ENCODE measurements at places on chromosomes 5 and 9.
A peak's percentile ranks its signal among the peaks of the same experiment; 100 is the strongest.

DNA sequence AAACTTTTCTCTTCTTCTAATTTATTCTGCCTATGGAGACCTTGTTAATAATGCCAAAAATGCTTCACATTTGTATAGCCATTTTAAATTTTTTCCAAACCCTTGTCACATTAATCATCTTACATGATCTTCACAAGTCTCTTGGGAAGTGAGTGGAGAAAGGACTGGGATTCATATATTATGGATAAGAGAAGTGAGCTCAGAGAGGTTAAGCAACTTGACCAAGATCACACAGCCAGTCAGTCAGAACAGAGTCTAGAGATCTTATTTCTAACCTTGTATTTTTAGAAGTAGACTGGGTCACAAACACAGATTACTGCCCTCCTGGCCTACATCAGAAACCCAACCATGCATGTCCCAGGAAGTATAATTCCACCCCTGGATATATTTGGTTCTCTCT lies 218.0 kb upstream of the ADRA1B start:
- no peak for DNase-seq

DNA sequence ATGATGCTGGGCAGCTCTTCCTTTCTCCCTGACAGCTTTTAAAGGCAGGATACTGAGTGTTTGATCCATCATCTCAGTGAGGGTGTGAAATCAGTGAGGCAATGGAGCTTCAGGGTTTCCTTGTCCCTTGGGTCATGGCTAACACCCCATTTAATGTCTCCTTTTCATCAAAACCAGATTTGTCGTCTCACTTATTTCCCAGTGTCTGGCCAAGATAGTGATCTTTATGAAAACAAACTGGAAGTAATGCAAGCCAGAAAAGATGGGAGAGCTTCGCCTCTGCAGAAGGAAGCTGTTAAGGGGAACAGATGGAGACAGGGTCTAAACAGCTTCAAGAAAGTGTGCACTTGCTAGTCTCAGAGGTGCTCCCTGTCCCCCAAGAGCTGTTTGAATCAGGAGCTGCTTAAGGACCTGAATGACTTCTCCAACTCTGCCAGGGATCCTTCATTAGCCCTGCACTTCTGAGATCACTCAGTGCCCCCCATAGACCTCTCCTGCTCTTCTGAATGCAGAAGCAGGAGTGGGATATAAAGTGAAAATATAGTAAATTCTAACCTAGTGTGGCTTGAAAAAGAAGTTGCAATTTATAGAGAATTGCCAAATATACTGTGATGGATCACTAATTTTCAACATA lies 96.1 kb downstream of the F2RL2 start:
- no peak for DNase-seq

DNA sequence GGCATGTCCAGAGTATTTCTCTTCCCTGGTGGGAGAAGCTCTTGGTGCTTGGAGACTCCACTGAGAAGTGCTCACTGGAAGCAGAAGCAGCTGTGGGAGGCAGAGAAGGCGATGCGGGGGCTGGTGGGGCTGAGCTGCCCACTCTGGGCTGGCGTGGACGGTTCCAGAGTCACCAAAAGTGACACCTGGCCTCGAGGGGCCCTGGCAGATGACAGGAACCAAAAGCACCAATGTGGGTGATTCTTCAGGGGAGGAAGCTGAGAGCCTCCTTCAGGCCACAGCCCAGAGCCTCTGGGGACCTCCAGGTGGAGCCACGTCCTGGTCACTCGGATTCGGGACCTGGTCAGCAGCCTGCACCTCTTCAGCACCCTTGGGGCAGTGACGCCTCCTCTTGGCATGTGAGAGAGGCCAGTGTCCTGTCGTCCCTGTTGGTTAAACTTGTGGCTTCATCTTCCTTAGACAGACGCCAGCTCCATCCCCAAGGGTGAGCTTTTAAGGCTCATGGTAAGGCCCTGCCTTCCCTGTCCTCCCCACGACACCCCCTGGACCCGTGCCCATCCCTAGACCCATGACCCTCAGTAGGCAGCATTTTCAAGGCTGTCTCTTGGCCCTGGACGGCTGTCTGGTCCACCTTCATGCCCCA lies 78.7 kb upstream of the IRX4 start:
- no peak for DNase-seq

DNA sequence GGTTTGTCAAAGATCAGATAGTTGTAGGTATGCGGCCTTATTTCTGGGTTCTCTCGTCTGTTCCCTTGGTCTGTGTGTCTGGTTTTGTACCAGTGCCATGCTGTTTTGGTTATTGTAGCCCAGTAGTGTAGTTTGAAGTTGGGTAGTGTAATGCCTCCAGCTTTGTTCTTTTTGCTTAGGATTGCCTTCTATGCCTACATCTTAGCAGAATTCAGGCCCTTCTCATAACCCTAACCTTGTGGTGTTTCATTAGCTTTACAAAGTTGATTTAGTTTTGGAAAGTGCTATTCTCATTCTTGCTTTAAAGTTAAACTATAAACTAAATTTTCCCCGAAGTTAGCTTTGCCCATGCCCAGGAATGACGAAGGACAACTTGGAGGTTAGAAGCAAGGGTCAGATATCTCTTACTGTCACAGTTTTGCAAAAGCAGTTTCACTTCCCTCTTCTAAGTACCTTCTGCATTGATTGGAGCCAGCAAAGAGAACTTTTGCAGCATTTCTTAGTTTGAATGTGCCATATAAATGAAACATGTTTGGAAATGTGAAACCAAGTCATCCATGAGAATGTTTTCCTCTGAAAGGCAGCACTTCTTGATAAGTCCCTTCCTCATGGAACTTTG lies 274.3 kb upstream of the DMRT1 start:
- DNase-seq, result no peak

DNA sequence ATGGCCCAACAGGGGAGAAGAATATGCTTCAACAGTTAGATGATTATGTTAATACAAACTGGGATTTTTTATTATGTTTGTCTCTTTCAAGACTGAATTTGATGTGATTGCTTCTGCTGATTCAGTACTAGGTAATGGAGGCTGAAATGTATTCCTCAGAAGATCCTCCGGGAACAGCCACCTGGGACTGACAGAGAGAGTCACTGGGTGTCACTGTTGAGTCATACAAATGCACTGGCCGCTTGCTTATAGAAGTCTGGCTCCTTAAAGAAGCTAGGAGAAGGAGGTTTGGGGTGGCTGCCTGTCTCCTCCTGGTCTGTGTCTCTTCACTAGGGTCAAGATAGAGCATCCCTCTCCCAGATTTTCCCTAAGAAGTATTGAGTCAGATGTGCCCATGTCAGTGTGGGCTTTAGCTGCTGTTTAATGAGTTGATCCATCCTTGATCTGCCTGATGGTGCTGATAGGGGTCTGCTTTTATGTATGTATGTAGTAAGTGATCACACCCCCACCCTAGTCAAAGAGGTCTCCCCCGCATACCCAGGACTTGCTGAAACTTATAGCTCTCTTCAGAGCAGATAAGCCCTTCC lies 773.4 kb downstream of the BRINP1 start:
- DNase-seq, result no peak

DNA sequence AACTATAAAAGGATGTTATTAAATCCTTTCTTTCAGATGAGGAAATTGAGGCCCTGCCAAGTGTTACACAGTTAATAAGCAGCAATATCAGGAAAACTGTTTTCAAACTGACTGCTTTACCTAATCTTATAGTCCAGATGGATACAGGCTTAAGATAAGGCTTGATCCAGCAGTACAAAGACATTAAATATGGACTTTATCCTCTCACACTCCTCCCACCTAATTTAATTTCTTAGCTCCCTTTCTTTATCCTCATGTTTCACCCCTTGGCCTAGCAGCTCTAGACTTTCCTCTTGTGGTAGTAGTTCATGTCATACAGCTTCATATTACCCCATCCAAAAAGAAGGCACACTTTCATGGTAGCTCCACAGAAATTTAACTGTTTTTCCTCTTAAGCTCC lies 164.5 kb downstream of the BAAT start:
- no peak for DNase-seq

DNA sequence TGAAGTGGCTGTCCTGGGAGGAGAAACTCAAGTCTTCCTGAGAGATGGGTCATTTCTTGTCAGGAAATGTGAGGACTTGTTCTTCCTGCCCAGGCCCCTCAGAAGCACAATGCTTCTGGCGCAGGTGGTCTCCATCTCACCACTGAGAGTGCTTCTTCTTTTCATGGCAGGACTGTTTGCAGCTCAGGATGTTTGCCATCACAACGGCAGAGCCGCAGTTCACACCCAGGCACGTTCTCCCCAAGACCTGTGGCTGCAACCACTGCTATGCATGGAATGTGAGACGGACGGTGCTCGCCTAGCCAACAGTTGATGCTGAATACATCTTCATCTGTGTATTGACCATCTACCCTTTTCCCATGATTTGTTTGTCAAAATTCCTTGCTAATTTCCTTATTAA lies 216.3 kb downstream of the GADD45G start:
- DNase-seq, result no peak

GRCh38 chr5:128763321-128763720 lies 202.0 kb upstream of the SLC27A6 start:
- no peak for DNase-seq

DNA sequence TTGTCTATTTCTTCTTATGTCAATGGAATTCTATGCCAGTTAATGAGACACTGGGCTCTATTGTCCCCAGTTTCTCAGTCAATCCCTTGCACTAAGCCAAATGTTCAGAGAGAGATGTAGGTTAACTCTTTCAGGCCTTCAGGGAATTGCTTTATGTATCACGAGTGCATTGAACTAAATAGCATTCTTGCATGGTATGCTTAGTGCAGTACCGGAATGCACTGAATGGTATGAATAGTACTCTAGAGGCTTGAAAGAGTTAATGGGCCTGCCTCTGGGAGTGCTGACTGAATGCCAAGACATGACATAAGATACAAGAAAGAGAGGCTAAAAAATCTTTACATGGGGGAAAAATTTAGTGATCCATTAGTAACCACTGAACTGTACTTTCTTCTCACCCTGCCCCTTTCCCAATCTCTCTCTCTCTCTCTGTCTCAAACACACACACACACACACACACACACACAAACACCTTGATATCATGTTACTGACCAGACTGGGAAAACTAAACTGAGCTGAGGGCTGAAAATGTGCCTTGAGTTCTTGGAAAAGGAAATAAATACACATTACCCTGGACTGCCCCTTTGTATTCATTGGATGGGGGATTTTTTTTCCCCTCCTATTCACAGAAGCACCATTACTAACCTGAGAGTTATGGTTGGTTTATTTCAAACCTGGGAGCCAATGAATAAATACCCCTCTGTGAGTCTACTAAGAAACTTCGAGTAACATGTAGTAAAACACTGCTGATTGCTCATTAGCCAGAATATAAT lies 35.4 kb upstream of the TMC1 start:
- no peak for DNase-seq

- no peak for DNase-seq
Measured at GRCh38 chr9:12681620-12682019, 11.6 kb upstream of the TYRP1 start.

- DNase-seq, result no peak
Measured at GRCh38 chr5:122972877-122973276, 63.6 kb downstream of the PPIC start.

DNA sequence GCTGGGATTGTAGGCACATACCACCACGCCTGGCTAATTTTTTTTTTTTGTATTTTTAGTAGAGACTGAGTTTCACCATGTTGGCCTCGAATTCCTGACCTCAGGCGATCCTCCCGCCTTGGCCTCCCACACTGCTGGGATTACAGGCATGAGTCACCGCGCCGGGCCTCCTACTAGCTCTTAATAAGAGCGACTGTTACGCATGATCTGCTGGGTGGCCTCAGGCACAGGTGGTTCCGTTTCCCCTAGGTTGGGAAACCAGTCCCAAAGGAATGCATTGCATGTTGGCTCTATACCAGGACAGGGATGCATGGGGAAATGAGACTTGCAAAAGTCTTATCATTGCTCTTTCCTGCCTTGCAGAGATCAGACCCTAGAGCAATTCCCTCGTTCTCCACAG lies 184.7 kb upstream of the PPP1R26 start:
- DNase-seq, result no peak

- no peak for DNase-seq
Measured at GRCh38 chr9:35618325-35618727, at the start of gene CD72. Gene CD72, minus strand, starts transcription at chr9:35618413. Its CDS starts 110 bp downstream, at chr9:35618303.

DNA sequence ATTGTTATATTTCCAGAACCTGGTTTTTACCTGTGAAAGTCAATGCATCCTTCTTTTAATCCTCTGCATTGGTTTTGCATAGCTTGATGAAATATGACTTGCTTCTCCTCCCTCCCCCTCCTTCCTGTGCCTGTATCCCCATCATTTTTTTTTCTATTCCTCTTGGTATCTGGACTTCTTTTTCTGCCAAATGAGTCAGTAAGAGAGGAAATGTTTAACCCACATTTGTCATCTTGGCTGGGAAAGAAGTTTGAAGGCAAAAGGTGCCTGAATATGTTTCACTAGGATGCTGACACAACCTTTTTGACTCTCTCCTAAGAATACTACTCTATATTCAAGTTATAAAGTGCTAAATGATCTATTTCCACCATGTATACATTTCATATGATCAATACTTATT lies 35.5 kb upstream of the CDKN2B start:
- no peak for DNase-seq

- DNase-seq, result no peak
Measured at GRCh38 chr9:70262366-70262765, 3.6 kb downstream of the SMC5 start.

- no peak for DNase-seq
Measured at GRCh38 chr9:109072821-109073435, 46.8 kb downstream of the TMEM245 start.

GRCh38 chr5:151039665-151040064 lies 19.3 kb downstream of the GPX3 start:
- no peak for DNase-seq

- no peak for DNase-seq
Measured at GRCh38 chr9:95864852-95865580, 10.5 kb upstream of the ERCC6L2 start.

DNA sequence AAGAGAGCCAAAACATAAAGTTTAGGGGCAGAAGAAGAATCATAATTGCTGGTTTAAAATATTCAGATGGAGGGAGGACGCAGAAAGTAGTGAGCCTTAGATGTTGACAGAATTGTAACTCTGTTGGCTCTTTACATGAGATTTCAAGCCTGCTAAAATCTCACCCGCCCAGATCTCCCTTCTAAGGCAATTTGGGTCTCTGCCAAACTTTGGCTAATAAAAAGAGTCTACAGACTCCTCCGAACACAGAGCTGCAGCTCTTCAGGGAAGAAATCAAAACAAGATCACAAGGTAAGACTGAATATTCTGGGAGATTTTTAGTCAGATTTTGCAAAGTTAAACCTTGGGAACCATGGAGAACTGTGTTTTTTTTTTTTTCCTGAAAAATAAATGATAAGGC lies at the start of gene IL33:
TSS of gene IL33 (plus strand) at position 246 of the 400 bp plus-strand sequence. CDS start 25,888 bp downstream, outside the sequence.
- no peak for DNase-seq

GRCh38 chr9:95574176-95574575 lies 57.4 kb upstream of the PTCH1 start:
- DNase-seq, result peak; percentile 31

- no peak for DNase-seq
Measured at GRCh38 chr9:136178061-136178772, 26.7 kb downstream of the LHX3 start.

GRCh38 chr5:72497823-72498222 lies 9.4 kb downstream of the ZNF366 start:
- no peak for DNase-seq

DNA sequence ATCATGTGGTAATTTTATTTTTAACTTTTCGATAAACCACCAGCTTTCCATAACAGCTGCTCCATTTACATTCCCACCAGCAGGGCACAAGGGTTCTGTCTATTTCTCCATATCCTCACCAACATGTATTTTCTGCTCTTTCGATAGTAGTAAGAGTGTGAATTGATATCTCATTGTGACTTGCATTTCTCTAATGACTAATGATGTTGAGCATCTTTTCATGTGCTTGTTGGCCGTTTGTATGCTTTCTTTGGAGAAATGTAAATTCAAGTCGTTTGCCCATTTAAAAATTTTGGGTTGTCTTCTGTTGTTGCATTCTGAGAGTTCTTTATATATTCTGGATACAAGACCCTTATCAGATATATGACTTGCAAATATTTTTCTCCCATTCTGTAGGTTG lies 45.9 kb downstream of the PSD2 start:
- no peak for DNase-seq
